ENCODE measurements at places on chromosomes 3 and 15. TPM values are rescaled to one million over a fixed set of nuclear protein-coding genes. Genes with fewer than 3 reads are reported as not detected.

Gene CLEC3B
- 0.40 TPM for total RNA-seq

Gene TBC1D2B
- 15.7 TPM for total RNA-seq

Gene ECE2
- total RNA-seq: not detected

Gene PRRT3
- total RNA-seq: 1.9 TPM

Gene FGF12
- not detected for total RNA-seq

Gene DUOXA2
- total RNA-seq: not detected

GRCh38 chr3:45909542-45909941 is 23.2 kb downstream of the CCR9 start:
- no peak for DNase-seq

GRCh38 chr15:101725073-101725472 is 800 bp upstream of the TARS3 start:
- DNase-seq: no peak

GRCh38 chr3:37243820-37244748 is 69.7 kb upstream of the LRRFIP2 start:
- peak; percentile 84 for DNase-seq

GRCh38 chr15:76753131-76753530 is 152.0 kb downstream of the SCAPER start:
- no peak for DNase-seq

DNA sequence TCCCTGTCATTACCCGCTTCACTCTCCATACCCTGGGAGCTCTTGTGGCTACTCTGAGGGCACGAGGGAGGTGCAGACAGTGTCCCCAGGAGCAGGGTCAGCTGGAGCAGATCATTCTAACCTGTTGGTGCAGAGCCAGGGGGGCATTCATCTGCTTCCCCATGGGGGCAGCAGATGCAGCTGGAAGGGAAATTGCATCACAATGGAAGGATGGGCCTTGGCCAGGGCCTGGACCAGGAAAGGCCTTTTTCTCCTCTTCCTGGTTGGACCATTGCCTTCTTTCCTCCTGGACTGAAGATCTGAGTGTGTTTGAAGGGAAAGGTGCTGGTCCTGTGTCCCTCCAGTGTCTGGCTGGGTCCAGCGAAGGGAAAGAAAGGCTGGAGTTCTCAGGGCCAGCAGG is 55.7 kb downstream of the EPHB1 start:
- DNase-seq: no peak

DNA sequence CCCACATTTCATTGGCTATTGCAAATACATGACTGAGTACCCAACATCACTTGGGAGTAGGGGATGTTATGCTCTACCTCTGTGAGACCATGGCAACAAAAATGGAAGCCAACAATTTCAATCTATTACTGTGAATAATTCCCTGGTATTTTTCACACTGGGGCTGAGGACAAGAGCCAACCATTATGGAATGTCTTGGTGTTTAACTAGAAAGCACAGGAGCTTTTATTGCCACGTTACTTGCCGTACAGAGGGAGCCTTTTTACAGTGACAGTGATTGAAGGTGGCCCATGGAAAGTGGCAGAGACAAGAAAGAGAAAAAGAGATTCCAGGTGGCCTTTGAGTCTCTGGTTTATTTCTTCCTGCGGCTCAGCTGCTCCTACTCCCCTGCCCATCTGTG is 105.7 kb upstream of the TBC1D5 start:
- no peak for DNase-seq

GRCh38 chr15:66221126-66221525 is 32.4 kb downstream of the MEGF11 start:
- DNase-seq: no peak

- DNase-seq: peak; percentile 9
These were observed 235.3 kb downstream of the C3orf38 start for GRCh38 chr3:88385090-88385489.

DNA sequence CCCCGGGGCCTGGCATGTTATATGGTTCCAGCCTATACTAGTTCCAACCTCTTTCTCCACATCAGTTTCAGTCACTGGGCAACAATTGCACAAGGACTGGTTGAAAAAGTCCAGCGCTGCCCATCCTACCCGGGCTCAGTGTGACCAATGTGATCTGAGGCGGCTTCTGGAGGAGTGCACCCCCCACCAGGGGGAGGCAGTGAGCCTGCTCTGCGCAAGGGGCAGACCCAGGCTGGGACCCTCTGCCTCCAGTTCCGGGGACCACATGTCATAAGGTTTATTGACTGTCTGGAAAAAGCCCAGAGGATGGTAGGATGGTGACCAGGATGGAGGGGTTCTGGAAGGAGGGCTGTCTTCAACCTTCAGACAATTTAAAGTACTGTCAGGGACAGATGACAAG is 25.6 kb upstream of the NR2E3 start:
- no peak for DNase-seq
